ENCODE measurements at places on chromosomes 5 and 9.
A peak's percentile ranks its signal among the peaks of the same experiment; 100 is the strongest.

DNA sequence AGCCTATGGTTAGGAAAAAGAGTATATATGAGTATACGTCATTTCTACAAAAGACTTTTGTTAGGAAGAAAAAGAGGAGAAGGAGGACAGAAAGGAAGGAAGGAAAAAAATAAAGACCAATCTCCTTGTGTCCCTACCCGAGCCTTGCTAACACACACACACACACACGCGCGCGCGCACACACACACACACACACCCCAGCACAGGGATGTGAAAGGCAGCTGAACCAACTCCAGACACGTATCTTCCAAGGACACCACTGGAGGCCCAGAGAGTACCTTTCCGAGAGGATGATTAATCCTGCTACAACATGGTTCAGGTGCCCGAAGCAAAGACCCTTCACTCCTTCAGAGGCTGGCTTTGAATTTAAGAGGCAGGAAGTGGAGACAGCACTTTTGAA lies 56.9 kb upstream of the GALNT10 start:
- DNase-seq = no peak

DNA sequence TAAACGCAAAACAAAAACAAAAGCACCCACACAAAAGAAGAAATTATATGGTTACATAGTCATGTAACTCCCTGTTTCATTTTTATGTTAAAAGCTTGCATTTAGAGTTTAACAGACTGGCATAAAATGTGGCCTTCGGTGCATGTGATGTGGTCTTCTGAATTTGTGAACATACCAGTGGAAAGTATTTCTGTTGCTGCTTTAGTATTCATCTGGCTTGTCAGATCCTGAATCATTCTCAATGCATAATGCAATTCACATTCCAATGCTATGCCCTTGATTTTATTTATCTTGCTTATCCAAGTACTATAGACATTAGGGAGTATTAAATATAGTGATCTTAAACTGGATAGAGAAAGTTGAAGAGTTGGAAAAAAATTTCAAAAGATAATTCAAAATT lies 740.2 kb upstream of the ZNF608 start:
- no peak for DNase-seq

GRCh38 chr5:8868283-8868682 lies 677.6 kb downstream of the SEMA5A start:
- DNase-seq = no peak

- no peak for DNase-seq
Observed at GRCh38 chr9:136345281-136346156, 18.0 kb downstream of the DNLZ start.

GRCh38 chr5:40483316-40483715 lies 196.4 kb upstream of the PTGER4 start:
- DNase-seq = no peak

GRCh38 chr9:82560457-82560904 lies 502.5 kb downstream of the RASEF start:
- DNase-seq = no peak

DNA sequence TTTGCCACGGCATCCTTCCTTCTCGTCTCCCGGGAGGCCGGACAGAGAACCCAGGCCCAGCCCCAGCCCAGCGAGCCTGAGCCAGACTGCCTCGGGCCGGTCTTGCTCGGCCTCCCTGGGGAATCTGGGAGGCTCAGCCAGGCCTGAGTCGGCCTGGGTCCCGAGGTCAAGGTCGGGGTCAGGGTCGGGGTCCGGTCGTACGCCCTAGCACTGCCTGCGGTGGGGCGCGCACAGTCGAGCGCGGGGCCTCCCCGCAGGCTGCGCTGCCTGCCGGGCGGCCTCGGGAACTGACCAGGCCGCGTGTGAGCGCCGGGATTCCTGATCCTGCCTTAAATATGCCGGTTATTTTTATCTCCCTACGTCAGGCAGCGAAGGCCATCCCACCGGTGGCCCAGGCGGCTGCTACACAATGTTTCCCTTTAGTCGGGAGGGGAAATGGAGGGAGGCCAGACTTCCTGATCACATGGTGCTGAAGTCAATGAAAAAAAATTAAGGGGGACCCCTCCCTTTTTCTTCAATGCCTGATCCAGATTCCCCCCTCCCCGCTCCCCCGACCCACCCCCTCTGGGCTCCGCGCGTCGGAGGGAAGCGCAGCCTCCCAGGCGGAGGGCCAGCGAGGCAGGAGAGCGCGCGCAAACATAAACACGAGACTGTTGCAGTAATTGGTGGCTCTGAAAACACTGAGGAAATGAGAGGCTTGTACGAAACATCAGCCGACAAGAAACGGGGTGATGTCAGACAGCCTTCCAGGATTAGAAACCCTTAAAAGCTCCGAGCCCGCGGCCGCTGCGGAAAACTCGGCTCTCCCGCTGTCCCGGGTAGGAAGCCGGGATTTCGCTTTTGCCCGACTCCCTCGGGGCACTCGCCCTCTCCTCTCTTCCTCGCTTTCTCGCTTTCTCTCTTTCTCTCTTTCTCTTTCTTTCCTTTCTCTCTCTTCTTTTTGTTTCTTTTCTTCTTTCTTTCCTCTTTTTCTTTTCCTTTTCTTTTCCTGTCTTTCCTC lies 148.2 kb upstream of the KLF4 start:
- peak; percentile 84 for DNase-seq

GRCh38 chr5:33793276-33793675 lies 98.5 kb downstream of the ADAMTS12 start:
- DNase-seq = no peak

DNA sequence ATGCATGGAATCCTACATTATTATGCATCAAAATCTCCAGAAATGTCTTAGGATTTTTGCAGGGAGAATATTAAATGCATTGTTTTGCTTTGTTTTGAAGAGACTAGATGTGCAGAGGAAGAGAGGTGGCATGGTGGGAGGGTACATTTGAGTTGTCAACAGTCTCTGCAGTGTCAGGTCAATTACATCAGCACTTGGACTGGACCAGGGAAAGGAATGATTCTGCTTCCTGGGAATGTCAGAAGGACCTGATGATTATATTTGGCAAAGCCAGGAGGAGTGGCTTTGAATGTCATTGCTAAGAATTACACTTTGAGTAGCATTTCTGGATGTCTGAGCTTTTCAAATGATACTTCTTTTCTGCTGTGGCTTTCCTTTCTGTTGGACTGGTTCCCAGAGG lies 17.5 kb upstream of the TMEFF1 start:
- DNase-seq = no peak

DNA sequence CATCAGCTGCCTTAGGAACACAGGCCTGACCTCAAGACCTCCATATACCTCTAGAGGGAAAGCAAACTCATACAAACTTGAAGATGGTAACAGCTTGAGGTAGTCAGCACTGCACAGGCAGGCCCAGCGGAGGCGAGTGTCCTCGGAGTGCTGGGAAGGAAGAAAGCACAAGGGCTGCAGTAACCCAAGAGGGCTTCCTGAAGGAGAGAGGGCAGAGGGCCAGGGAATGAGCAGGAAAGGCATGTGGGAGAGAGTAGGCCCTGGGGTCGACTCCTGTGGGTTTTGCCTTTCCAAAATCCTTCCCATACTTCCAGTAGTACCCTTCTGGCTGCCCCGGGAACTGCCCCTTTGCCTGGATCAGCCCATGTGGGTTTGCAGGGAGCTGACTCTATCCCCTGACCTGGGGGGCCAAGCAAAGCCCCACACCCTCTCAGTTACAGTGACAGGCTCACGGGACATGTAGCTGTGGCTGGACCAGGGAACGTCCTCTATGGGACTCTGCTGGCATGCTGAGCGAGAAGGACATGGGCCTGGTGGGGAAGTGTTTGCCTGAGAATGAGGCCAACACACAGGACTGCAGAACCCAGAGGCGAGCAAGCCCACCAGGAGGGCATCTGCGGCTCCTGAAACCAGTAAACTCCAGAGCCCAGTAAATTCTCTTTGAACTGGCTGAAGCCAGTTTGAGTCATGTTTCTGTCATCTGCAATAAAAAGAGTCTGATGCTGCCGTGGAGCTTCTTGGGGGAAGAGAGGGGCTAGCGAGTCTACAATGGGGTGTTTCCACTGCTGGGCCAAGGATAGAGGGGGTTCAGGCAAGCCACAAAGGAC lies 64.1 kb downstream of the COL23A1 start:
- no peak for DNase-seq

- no peak for DNase-seq
Observed at GRCh38 chr5:80622756-80623155, 31.7 kb upstream of the MSH3 start.

- no peak for DNase-seq
Observed at GRCh38 chr5:107072440-107072839, 598.3 kb downstream of the EFNA5 start.

DNA sequence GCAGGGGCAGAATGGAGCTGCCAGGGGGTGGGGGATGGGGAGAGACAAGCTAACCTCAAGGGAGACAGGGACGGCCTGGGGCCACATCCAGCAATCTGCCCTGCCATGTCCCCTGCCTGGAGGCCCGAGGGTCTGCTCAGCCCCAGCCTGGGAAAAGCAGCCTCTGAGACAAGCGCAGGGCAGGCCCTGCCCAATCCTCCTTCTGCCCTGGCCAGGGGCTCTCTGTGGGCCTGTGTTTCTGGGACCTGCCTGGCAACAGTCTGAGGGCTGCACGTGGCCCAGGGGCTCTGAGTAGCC lies 13.9 kb upstream of the QSOX2 start:
- peak; percentile 9 for DNase-seq

- DNase-seq = no peak
Observed at GRCh38 chr9:3827175-3827574, 301.4 kb upstream of the RFX3 start.

GRCh38 chr9:131090025-131090787 lies 6.1 kb upstream of the AIF1L start:
- DNase-seq = no peak

DNA sequence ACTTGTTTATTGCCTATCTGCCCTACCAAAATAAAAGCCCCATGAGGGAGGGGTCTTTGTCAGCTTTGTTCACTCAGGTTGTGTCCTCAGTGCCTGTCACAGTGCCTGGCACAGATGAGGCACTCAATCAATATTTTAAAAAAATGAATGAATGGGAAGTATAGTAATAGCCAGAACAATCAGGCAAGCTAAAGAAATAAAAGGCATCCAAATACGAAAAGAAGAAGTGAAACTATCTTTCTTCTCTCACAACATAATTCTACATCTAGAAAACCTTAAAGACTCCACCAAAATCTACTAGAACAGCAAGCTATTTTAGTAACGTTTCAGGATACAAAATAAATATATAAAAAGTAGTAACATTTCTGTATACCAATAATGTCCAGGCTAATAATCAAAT lies 37.8 kb upstream of the C5orf63 start:
- no peak for DNase-seq

GRCh38 chr9:124000784-124001457 lies 10.6 kb upstream of the LHX2 start:
- no peak for DNase-seq

DNA sequence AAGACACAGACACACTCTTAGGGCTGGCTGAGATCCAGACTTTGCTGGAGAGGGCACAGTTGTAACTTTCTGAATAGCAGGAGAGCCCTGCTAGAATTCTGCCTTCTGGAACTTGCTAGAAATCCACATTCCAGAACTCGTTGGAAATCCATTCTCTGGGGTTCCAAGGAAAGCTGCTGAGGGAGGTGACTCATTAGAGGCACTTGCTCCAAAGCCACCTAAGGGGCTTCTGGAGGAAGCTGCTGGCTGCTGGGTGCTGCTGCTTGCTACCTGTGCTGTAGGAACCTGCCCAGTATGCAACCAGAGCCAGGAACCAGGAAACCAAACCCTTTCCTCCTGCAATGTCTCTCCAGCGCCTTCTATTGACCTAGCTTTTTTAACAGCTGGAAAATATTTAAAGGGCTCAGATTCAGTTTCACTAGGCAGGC lies 4.1 kb upstream of the TLE4 start:
- peak; percentile 63 for DNase-seq

GRCh38 chr9:96253059-96253696 lies 48.8 kb downstream of the HSD17B3 start:
- no peak for DNase-seq

DNA sequence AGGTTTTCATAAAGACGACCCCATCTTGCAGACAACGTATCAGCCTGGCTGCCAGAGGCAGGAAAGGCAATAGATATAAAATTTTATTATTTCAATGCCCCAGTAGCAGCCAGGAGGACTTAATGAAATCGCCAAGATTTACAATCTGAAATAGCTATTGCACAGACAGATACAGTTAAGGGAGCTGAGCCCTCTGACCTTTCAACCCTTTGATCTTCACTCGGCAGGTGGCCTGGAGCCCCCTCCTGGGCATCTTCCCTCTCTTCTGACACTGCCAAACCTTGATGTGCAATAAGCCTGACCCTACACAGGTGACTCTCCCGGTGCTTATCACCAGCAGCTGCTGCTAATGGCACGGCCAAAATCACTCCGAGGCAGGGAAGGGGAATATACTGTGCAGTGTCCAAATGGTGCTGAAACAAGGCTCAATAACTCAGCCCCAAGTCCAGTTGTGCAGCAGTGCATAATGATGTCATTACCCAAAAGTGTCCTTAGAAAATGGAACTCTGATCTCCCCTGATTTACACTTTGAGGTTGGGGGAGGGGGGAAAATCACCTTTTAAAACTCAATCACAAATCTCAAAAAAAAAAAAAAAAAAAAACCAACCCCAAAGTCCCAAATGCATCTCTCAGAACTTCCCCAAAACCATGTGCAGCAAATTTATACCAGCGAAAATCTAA lies 242.0 kb downstream of the CRB2 start:
- no peak for DNase-seq

- no peak for DNase-seq
Observed at GRCh38 chr5:176747670-176748072, 62.7 kb upstream of the UNC5A start.

GRCh38 chr9:79242489-79242888 lies 329.3 kb upstream of the TLE4 start:
- no peak for DNase-seq

DNA sequence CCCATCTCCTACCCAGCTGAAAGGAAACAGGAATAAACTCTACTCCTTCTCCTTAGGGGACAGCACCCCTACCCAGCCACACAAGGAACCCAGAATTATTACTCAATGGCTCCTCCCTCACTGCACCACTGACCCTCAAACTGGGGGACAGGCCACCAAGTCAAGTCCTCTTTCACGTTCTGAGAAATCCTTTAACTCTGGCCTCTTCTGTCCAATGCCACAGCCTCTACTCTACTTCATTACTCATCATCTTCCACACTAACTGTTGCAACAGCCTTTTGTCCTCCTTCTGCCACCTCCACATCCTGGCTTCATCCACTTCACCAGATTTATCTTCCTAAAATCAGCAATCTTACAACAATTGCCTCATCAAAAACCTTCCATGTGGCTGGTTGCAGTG lies 6.8 kb downstream of the TTC39B start:
- DNase-seq = no peak

GRCh38 chr5:159805021-159805420 lies 111.3 kb upstream of the ADRA1B start:
- DNase-seq = peak; percentile 90

DNA sequence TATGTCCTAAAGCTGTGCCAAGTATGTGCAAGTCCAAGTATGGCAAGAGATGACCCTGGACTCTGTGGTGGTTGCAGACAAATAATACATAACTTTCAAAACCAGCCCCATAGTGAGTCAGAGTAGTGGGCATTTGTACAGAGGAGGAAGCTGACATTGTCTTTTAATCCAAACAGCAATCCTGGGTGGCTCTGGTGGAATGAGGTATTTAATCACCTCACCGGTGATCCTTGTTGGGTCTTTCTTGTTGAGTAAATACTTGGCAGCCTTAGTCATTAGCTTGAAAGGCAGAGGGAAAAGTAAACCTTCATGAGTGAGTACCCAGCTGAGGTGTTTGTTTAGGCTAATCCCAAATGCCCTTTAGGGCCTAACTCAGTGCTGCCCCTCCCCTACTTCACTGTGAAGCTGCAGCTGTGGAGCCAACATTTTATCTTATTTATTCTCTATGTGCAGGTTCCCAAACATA lies 148.7 kb upstream of the SLC12A2 start:
- DNase-seq = no peak

All from Kasumi-1 (cell line).